ENCODE measurements at places on chromosomes 2 and 18.

DNA sequence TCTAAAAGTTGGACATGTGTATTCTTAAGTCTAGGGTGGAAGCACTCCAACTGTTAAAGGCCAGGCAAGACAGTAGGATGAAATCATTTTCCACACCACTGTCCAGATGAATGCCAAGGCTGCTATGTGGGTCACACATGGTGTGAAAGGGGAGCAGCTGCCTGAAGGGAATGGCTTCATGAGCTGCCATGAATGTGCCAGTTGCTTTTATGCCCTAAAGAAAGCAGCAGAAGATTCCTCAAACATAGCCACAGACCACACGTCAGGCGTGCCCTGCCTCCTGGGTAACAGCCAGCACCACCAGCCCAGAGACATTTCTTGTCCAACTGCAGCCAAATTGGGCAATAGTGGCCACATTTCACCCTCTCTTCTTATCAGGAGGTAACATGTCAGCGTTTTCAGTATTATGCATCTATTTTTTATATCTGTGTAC, 130.2 kb downstream of the MTCL1 start:
- no peaks in the 10 kb centered on the region for H3K36me3 ChIP-seq
- H3K4me3 ChIP-seq = no peak overlapping the region
- DNase-seq = no peak
- no peak overlapping the region for H3K27ac ChIP-seq

- no peaks in the 10 kb centered on the region for H3K36me3 ChIP-seq
- H3K27ac ChIP-seq = peak overlapping the region; percentile 69
- H3K4me3 ChIP-seq = no peak overlapping the region
- no peak for DNase-seq
- peaks cover 56% of the 10 kb centered on the region for H3K4me1 ChIP-seq
- H3K27me3 ChIP-seq = no peaks in the 10 kb centered on the region
These were observed 10.7 kb downstream of the BAZ2B start for GRCh38 chr2:159605441-159606178.

DNA sequence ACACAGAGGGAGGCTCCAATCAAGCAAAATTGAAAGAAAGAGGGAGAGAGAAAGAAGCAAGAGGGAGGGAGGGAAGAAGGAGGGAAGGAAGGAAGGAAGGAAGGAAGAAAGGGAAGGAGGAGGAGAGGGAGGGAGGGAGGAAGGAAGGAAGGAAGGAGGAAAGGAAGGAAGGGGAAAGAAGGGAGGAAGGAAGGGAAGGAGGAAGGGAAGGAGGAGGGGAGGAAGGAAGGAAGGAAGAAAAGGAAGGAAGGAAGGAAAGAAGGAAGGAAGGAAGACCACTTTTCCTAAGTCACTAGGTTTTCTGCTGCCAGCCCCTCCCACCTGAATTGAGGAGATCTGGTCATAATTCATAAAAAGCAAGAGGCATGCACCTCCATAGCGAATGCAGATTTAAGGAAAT, 287.0 kb downstream of the SP3 start:
- DNase-seq = no peak
- H3K27ac ChIP-seq = no peak overlapping the region
- no peaks in the 10 kb centered on the region for H3K36me3 ChIP-seq
- peaks cover under 1% of the 10 kb centered on the region for H3K4me1 ChIP-seq

GRCh38 chr2:144351687-144352086, 168.2 kb downstream of the ZEB2 start:
- H3K4me3 ChIP-seq = no peak overlapping the region
- H3K27ac ChIP-seq = no peak overlapping the region
- no peak for DNase-seq
- H3K4me1 ChIP-seq = peaks cover 32% of the 10 kb centered on the region

GRCh38 chr2:120251078-120251477, 1.6 kb upstream of the RALB start:
- H3K4me1 ChIP-seq = peaks cover 17% of the 10 kb centered on the region
- H3K36me3 ChIP-seq = no peaks in the 10 kb centered on the region
- H3K4me3 ChIP-seq = no peak overlapping the region
- H3K27ac ChIP-seq = no peak overlapping the region

DNA sequence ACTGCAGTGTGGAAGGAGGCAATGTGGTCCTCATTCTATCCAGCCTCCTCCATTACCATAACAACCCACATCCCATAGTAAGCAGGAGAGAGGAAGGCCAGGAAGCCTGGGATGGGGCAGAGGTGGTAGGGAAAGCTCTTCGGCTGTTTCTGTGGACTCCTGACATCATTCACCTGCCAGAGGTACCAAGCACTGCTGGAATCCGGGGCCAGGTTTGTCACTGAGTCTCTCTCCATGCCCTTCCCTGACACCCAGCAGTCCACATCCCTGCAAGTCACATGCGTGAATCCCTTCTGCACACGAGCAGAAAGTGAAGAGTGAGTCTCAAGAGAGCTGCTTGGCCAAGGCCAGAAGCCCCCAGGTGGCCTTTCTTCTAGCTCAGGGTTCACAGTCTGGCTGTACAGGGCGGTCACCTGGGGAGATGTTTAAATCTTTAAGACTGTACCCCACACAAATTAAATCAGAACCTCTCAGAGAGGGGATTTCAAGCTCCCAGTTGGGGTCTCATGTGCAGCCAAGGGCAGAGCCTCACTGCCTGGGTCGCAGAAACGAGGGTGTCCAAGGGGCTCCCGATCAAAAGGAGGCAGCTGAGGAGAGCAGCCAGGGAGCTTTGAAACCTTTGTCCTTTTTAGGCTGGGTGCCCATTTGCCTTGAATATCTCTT, 94.2 kb downstream of the ARMC9 start:
- no peaks in the 10 kb centered on the region for H3K27me3 ChIP-seq
- H3K27ac ChIP-seq = no peak overlapping the region
- H3K4me1 ChIP-seq = no peaks in the 10 kb centered on the region
- no peak for DNase-seq
- H3K4me3 ChIP-seq = no peak overlapping the region
- no peaks in the 10 kb centered on the region for H3K36me3 ChIP-seq

- no peaks in the 10 kb centered on the region for H3K36me3 ChIP-seq
- H3K27ac ChIP-seq = no peak overlapping the region
- H3K4me1 ChIP-seq = no peaks in the 10 kb centered on the region
- no peaks in the 10 kb centered on the region for H3K27me3 ChIP-seq
These were observed 251.5 kb downstream of the ZNF521 start for GRCh38 chr18:25100418-25100817.

DNA sequence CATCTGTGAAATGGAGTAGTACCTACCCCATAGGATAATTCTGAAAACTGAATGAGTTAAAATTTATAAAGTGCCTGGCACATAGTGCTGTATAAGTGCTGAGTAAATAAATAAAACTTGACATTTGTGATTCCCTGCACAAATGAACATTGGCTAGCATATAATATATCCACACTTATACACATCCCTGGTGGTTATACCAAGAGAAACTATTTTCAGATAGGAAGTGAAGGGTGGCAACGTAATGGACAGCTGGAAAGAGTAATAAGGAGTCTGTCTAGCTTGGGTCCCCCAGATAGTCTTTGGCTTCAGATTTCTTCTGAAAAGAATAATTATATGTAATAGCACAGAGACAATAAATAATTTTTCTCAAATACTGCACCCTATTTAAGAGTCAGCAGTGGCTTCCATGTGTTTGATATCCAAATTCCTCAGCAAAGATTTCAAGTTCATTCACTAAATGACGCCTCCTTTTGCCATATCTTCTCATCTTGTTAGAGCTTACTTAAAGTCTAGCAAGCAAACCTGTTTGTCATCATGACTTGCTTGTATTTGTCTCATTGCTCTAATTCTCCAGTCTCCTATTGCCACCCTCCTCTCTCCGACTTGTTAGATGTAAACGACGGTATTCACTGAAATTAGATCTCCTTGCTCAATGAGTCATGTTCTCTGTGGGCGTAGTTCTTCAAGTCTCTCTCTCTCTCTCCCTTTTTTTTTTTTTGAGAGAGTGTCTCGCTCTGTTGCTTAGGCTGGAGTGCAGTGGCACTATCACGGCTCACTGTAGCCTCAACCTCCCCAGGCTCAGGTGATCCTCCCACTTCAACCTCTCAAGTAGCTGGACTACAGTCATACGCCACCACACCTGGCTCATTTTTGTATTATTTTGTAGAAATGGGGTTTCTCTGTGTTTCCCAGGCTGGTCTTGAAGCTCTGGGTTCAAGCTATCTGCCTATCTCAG, 8.7 kb upstream of the ADGRF3 start:
- no peaks in the 10 kb centered on the region for H3K36me3 ChIP-seq
- peak; percentile 73 for DNase-seq
- H3K27ac ChIP-seq = no peak overlapping the region
- H3K4me1 ChIP-seq = peaks cover 17% of the 10 kb centered on the region
- H3K4me3 ChIP-seq = no peak overlapping the region

GRCh38 chr18:55318951-55319441, 269.0 kb downstream of the TCF4 start:
- H3K4me3 ChIP-seq = no peak overlapping the region
- no peak for DNase-seq

- no peaks in the 10 kb centered on the region for H3K36me3 ChIP-seq
- no peak for DNase-seq
- H3K4me3 ChIP-seq = no peak overlapping the region
- no peak overlapping the region for H3K27ac ChIP-seq
These were observed 90.4 kb downstream of the PTRHD1 start for GRCh38 chr2:24702800-24703199.

GRCh38 chr2:8061219-8061618, 620.6 kb upstream of the ID2 start:
- no peak for DNase-seq
- peaks cover 6% of the 10 kb centered on the region for H3K4me1 ChIP-seq
- no peaks in the 10 kb centered on the region for H3K36me3 ChIP-seq
- H3K27me3 ChIP-seq = no peaks in the 10 kb centered on the region
- H3K4me3 ChIP-seq = no peak overlapping the region

GRCh38 chr2:180790891-180791290, 189.5 kb upstream of the UBE2E3 start:
- DNase-seq = no peak
- H3K27ac ChIP-seq = no peak overlapping the region
- no peaks in the 10 kb centered on the region for H3K27me3 ChIP-seq
- no peaks in the 10 kb centered on the region for H3K36me3 ChIP-seq

Measured in thyroid gland (tissue), 4 donors.